Right cardiac atrium (tissue), 5 donors: ENCODE measurements at places on chromosomes 4 and X. TPM values are rescaled to one million over a fixed set of nuclear protein-coding genes. Genes with fewer than 3 reads are reported as not detected.

Gene EVC
- polyA plus RNA-seq = 5.8 TPM

Gene ZMAT1
- polyA plus RNA-seq = 5.9 TPM

Gene EPGN
- polyA plus RNA-seq = not detected

Gene GPR173
- 1.00 TPM for polyA plus RNA-seq

Gene MAGEA11
- not detected for polyA plus RNA-seq

Gene ASMT
- polyA plus RNA-seq = not detected

Gene MAGEE1
- 2.9 TPM for polyA plus RNA-seq

Gene ADGRG4
- not detected for polyA plus RNA-seq

Gene NOX1
- polyA plus RNA-seq = not detected

Gene PABPC1L2A
- polyA plus RNA-seq = not detected

Gene F8A1
- 25.3 TPM for polyA plus RNA-seq

Gene UGT8
- 0.81 TPM for polyA plus RNA-seq

Gene DIPK2B
- polyA plus RNA-seq = 10.9 TPM

Gene TAF7L
- not detected for polyA plus RNA-seq

Gene SHROOM2
- polyA plus RNA-seq = 0.66 TPM

Gene RBBP7
- 118 TPM for polyA plus RNA-seq

Gene RAB9B
- polyA plus RNA-seq = 11.5 TPM

Gene SLC2A9
- 5.1 TPM for polyA plus RNA-seq

Gene EFHC2
- 4.7 TPM for polyA plus RNA-seq

Gene MAGEA9B
- polyA plus RNA-seq = not detected

Gene SMIM43
- polyA plus RNA-seq = 0.07 TPM

Gene RAI2
- 40.1 TPM for polyA plus RNA-seq

Gene VCX2
- polyA plus RNA-seq = not detected

Gene MSANTD1
- polyA plus RNA-seq = 0.20 TPM

Gene PDCL2
- not detected for polyA plus RNA-seq

Gene ABCE1
- 15.7 TPM for polyA plus RNA-seq

Gene SPP1
- 20.9 TPM for polyA plus RNA-seq

Gene TMEM271
- not detected for polyA plus RNA-seq

Gene ZCCHC4
- 5.3 TPM for polyA plus RNA-seq

Gene CRLF2
- polyA plus RNA-seq = not detected

Gene GLRB
- 8.4 TPM for polyA plus RNA-seq

Gene OPN1MW2
- polyA plus RNA-seq = not detected

Gene ADH7
- 0.02 TPM for polyA plus RNA-seq

Gene ING2
- 10.1 TPM for polyA plus RNA-seq

Gene NR0B1
- not detected for polyA plus RNA-seq

Gene KLB
- polyA plus RNA-seq = 0.32 TPM

Gene SMARCA1
- polyA plus RNA-seq = 20.0 TPM

Gene CFI
- 15.0 TPM for polyA plus RNA-seq

Gene CLDN2
- 0.05 TPM for polyA plus RNA-seq

Gene NDP
- polyA plus RNA-seq = not detected

Gene BST1
- 9.8 TPM for polyA plus RNA-seq

Gene EDNRA
- 21.9 TPM for polyA plus RNA-seq

Gene FREM3
- 0.02 TPM for polyA plus RNA-seq

Gene SPINK2
- 36.1 TPM for polyA plus RNA-seq

Gene POU3F4
- polyA plus RNA-seq = not detected

Gene HOPX
- 159 TPM for polyA plus RNA-seq

Gene RPL36A
- 1,005 TPM for polyA plus RNA-seq

Gene IBSP
- 0.07 TPM for polyA plus RNA-seq

Gene SFRP2
- 1.5 TPM for polyA plus RNA-seq

Gene ATP2B3
- polyA plus RNA-seq = under 0.01 TPM

Gene FGFBP1
- not detected for polyA plus RNA-seq

Gene ARSJ
- 1.8 TPM for polyA plus RNA-seq

Gene GABRE
- 8.8 TPM for polyA plus RNA-seq

Gene PDK3
- polyA plus RNA-seq = 8.3 TPM

Gene AGTR2
- 0.25 TPM for polyA plus RNA-seq

Gene DSPP
- not detected for polyA plus RNA-seq

Gene ZIC3
- polyA plus RNA-seq = not detected
